COR-L47 (cell line): ENCODE measurements at places on chromosomes 16 and 17.

DNA sequence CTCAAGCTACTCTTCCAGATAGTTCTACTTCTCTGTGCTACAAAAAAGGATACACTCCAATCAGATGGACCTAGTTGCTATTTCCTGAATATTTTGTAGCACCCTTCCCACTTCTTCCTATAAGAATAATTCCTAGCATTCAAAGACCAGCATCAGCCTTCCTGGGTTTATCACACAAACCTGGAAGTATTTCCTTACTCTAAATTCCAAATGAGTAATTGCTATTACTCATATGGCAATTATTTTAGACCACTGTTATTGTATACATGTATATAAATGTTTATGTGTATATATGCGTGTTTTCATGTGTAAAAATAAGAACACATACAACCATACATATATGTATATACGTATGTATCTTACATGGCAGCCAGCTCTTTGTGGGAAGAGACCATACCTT, 130.6 kb downstream of the MYO1D start:
- no peak for DNase-seq

DNA sequence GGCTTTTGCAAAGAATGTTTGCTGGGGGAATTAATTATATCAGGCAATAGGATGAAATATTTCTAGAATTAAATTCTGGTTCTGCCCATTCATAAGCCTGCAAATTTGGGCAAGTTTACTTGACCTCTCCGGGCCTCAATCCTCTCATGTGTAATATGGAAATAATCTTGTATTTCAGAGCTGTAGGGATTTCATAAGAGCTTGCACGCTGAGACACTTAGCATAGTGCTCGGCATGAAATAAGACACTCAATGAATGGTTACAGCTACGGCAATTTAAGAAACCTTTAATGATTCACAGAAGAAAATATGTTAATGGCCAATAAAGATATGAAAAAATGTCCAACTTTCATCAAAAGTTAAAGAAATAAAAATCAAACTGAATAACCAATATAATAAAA, 40.6 kb upstream of the PITPNM3 start:
- DNase-seq = no peak

GRCh38 chr16:60776281-60776680, 1260.0 kb downstream of the CDH8 start:
- no peak for DNase-seq

DNA sequence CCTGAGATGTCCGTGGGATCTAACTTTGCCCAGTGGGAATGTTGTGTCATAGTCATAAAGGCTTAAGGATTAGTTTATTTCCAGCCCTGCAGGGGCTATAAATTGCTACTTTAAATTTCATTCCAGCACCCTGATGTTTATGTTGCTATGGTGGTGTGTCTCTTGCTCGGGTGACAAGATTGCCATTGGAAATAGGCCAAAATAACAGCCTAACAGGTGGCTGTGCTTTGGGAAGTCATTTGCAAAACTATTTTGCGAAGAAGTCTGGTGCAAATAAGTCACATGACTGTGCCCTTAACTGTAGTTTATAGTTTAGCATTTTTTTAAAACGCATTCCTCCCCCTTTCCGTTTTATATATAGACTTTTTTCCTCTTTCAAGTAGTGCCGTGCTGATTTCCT, 23.1 kb downstream of the PITPNC1 start:
- peak; percentile 1 for DNase-seq

DNA sequence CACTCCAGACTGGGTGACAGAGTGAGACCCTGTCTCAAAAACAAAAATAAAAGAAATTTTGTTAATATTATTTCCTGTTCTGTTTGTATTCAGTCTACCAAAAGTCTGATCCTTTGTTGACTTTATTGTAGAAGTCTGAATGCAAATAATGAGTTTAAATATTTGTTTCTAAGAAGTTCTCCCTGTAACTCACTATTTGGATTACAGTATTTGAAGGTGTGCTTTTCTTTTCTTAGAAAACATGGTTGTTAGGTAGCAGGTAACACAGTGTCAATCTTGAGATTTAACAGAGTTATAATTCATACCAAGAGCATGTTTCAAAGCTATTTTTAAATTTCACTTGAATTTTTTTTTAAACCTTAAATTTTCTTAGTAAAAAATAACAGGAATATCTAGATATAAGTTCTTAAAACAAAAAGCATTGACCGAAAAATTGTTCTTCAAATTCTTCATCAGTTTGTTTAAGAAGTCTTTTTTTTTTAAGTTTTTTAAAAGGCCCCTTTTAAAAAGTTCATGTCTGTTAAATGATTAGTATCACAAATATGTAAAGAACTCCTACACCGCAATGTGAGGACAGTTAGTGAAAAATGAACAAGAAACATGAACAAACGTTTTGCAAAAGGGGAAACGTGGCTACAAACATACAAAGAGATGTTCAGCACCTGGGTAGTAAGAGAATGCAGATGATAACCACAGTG, 35.0 kb downstream of the GAN start:
- DNase-seq = no peak

GRCh38 chr17:45395569-45396415, 36.9 kb downstream of the ARHGAP27 start:
- DNase-seq = no peak

- DNase-seq = no peak
Measured at GRCh38 chr17:67379251-67379630, 2.2 kb downstream of the PITPNC1 start.

DNA sequence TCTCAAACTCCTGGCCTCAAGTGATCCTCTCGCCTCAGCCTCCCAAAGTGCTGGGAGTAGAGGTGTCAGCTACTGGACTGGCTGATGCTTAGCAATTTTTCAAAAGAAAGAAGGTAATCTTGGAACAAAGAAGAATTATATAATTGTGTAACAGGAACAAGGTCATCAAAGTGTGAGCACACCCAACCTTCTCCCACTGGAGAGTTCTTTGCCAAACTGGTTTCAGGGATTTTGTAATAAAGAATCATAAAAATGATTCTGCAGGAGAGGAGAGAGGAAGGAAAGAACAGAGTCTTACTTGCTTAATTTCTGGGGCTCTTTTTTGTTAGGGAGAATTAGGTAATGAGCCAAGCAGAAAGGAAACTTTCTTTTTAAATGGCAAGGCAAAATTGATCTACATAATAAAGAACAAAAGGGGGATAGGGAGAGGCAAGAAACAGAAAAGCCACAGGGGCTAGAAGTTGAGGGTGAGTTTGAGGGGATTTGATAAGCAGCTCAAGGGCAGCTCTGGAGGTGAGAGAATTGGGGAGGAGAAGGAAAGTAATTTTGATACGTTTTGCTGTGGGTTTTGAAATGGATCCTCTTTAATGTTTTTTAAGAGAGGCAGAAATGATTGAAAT, 21.3 kb downstream of the CHD9NB start:
- no peak for DNase-seq

DNA sequence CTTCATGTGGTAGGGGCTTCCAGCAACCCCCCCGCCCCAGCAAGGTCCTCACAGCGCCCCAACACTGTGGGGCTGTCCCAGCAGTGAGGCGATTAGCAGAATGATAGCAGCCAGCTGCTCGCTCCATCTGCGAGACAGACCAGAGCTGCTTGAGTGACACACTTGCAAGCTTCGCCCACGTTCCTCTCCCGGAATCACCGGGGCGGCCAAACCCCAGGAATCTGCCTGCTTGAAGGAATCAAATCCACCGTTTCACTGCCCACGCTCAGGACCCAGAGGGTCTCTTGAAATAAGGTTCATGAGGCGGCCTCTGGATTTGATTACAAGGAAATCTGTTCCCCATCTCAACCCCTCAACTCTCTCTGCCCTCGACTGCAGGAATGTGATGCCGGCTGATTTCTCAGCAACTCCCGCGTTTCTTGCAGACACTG, 356.0 kb downstream of the C16orf95 start:
- no peak for DNase-seq

- no peak for DNase-seq
Measured at GRCh38 chr16:49622084-49622390, 233.9 kb downstream of the ZNF423 start.

GRCh38 chr17:51289696-51290111, 29.4 kb downstream of the UTP18 start:
- DNase-seq = no peak

DNA sequence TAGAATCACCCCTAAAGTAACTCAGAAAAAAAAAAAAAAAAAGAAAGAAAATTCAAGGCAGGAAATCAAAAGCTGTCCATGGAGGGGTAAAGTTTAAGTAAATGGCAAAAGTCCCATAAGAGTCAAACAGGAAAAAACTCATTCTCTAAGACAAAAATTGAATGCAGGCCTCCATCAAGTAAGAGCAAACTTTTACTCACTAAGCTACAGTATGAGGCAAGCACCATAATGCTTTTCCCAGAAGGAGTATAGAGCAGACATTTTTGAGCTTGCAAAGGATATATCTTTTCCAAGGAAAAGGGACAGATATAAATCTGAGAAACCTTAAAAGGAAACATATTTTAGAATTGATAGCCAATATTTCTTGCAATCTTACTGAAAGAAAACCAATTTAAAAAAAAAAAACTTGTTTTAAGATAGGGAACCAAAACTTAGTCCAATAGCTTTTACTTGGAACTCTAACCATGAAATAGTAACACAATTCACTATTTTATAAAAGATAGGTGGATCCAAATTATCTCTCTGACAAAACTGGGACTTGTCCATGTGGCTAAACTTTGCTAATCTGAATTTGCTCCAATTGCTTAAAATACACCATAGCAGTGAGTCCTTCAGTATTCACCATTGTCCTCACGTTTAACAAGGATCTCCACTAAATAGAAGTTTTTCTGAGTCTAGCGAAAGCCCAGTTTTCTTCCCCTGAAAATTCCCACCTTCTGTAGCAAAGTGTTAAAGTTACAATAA, 99.8 kb downstream of the CDH11 start:
- no peak for DNase-seq

DNA sequence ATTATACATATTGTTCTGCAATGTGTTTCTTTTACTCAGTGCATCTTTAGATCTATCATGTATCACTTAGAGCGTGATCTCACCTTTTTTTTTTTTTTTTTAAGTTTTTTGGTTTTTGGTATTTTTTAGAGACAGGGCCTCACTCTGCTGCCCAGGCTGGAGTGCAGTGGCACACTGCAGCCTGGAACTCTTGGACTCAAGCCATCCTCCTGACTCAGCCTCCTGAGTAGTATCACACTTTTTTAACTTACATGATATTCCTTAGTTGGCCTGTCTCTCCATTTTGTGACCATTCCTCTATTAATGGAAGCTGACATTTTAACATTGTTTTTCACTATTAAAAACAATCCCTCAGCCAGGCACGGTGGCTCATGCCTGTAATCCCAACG, 4.7 kb upstream of the MPO start:
- no peak for DNase-seq

GRCh38 chr16:592518-593306, 2.8 kb downstream of the RAB40C start:
- peak; percentile 81 for DNase-seq

DNA sequence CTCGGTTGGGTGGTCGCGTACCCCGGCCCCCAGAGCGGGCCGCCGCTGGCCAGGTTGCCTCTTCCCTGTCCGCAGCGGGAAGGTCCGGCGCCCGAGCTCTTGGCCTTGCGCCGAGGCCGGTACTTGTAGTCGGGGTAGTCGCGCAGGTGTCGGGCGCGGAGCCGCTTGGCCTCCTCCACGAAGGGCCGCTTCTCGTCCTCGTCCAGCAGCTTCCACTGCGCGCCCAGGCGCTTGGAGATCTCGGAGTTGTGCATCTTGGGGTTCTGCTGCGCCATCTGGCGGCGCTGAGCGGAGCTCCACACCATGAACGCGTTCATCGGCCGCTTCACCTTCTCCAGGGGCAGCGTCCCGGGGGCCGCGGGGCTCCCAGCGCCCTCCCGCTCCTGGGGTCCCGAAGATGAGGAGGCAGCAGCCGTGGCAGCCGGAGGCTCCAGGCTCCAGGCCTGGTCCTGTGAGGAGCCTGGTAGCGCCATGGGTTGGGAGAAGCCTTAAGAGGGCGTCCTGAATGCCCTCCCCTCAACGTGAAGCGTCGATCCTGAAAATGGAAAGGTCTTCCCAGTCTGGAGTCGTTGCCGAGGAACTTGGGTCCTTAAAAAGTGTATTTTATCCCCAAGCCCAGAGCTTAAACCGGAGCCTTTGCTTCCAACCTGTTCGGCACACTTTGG, 558 bp downstream of the SOX15 start:
- no peak for DNase-seq

DNA sequence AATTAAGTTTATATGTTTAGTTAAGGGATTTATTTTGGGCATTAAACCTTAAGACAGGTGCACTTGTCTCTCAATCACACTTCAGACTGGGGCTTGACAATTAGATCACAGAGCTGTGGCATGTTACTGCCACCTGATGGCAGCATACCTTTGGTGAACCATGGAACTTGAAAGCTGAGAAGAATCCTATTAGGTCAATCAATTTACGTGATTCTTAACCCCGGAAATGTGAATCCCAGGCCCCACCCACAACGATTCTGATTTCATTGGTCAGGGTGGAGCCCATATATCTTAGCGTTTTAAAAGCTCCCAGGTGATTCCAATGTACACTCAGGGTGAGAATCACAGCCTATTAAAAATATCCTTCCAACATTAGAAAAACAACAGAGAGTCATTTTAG, 91.0 kb downstream of the GSG1L start:
- DNase-seq = peak; percentile 8

DNA sequence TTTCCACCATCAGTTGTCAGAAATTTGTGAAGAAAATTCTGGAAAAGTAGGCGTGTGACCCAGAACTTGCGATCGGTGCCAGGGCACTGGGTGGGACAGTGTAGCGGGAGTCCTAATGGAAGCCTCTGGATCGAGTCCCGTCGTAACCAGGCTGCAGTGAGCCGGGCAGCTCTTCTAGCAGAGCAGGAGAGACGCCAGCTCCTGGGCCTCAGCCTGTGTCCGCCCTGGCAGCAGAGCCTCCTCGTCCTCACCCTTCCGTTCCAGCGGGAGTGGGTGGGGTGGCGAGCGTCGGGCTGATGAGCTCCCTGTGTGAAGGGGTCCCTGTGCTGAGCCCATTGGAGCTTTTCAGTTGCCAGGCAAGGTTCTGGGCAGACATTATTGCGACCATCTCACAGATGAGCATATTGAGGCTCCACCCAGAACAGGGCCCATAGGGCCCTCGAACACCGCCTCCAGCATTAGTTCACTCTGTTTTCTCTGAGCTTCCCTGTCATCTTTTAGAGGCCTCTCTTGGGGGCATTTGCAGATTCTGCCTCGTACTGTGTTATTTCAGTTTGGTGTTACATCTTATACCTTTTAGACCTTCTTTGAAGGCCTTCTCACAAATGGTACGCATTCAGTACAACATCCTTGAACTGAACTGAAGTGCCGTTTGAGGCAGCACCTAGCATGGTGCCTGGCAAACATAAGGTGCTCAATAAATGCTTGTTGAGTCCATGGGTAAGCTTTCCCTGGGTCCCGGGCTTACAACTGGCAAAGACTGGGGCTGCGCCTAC, 207.1 kb upstream of the CIBAR2 start:
- DNase-seq = no peak

- DNase-seq = peak; percentile 83
Measured at GRCh38 chr17:38554430-38555350, 51.1 kb downstream of the SRCIN1 start.

- no peak for DNase-seq
Measured at GRCh38 chr16:16881814-16882213, 502.9 kb downstream of the NPIPA7 start.

GRCh38 chr17:17514993-17515933, 19.1 kb upstream of the RASD1 start:
- no peak for DNase-seq
